ENCODE measurements at places on chromosomes 3 and 15.

- no peak for DNase-seq
These were observed 16.6 kb downstream of the BTLA start for GRCh38 chr3:112482675-112483074.

- no peak for DNase-seq
These were observed 2.5 kb upstream of the IFRD2 start for GRCh38 chr3:50294492-50295403.

- no peak for DNase-seq
These were observed 1491.0 kb downstream of the SI start for GRCh38 chr3:163587342-163587741.

DNA sequence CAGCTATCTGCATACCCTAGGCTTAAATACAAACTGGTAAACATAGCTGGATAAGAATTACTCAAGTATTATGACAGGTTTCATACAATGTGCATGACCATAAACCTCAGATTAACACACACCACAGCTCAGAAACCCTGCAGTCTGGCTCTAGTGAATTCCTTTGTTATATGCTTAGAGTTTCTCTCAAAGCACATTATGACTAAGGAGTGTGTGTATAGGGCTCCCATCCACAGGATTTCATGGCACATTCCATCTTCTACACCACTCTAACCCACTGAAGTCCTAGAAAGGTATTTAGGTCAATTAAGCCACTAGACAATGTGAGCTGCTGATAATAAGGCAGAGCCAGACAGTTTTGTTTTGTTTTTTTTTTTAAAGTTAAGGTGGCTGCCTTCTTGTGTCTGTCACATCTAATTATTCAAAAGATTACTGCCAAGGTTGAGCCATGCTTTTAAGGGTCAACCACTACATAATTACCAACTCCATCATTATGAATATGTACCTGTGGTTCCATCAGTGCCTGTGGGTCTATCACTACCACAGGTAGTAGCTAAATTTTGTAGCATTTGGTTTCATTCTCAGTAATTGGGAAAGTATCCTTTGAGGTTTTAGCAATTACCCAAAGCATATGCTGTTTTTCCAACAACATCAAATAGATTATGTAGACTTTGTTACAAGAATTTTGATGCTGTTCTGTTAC, 107.0 kb downstream of the ALCAM start:
- DNase-seq = no peak

GRCh38 chr15:51111061-51111460, 16.4 kb upstream of the TNFAIP8L3 start:
- DNase-seq = no peak

- DNase-seq = no peak
These were observed 90.0 kb upstream of the ICE2 start for GRCh38 chr15:60568914-60569391.

GRCh38 chr3:146093896-146094295, 67.1 kb downstream of the PLOD2 start:
- DNase-seq = no peak

DNA sequence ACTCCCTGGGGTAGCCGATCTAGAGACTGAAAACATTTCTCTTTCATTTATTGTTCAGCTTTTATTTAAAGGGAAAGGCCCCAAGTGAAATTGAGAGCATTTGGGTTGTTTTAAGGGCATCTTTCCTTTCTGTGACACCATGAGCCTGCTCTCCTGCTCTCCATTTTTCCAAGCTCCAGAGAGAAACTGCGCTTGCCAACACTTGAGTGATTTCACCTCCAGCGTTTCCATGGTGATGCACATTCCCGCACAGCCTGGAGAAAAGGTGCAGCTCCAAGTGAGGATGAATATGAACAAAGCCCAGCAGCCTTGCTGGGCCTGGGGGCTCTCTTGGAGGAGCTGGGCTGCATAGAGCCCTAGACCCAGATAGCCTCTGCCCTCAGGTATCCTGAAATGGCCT, 159.2 kb upstream of the PPP2R3A start:
- no peak for DNase-seq

DNA sequence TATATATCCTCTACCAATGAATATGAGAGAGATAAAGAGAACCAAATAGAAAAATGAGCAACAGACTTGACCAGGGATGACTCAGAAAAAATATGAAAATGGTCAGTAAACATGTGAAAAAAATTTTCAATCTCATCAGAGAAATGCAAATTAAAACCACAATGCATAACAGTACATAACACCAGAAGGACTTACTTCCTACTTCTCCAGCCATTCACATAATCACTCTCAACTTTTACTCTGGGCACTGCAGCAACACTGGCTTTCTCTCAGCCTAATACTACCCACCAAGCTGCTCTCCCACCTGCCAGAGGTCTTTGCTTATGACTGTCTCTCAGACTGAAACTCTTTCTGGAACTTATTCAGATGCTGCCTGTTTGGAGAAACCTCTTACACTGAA, 49.4 kb downstream of the DPH6 start:
- DNase-seq = peak; percentile 0

DNA sequence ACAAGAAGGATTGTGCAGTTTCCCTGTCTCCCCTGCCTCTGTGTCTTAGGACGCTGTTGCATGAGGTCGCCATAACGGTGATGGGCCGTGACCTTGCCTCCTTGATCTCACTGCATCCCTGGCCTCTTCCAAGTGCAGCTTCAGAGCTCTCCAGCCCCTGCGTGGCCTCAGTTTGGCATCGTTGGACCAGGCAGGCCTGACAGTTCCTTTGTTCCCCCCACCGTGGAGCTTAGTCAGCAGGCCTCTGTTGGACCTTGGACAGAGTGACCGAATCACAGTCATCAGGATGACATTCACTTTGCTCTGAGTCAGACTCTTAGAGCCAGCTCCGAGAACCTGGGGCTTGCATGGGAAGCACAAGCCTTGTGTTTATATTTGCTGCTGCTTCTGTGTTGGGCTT, 139.4 kb downstream of the OPA1 start:
- no peak for DNase-seq

GRCh38 chr3:64748244-64748904, 60.6 kb upstream of the ADAMTS9 start:
- no peak for DNase-seq
